ENCODE measurements at places on chromosomes 5 and 9.
A peak's percentile ranks its signal among the peaks of the same experiment; 100 is the strongest.

GRCh38 chr5:126681970-126682369 is 81.2 kb downstream of the PHAX start:
- no peak for DNase-seq

DNA sequence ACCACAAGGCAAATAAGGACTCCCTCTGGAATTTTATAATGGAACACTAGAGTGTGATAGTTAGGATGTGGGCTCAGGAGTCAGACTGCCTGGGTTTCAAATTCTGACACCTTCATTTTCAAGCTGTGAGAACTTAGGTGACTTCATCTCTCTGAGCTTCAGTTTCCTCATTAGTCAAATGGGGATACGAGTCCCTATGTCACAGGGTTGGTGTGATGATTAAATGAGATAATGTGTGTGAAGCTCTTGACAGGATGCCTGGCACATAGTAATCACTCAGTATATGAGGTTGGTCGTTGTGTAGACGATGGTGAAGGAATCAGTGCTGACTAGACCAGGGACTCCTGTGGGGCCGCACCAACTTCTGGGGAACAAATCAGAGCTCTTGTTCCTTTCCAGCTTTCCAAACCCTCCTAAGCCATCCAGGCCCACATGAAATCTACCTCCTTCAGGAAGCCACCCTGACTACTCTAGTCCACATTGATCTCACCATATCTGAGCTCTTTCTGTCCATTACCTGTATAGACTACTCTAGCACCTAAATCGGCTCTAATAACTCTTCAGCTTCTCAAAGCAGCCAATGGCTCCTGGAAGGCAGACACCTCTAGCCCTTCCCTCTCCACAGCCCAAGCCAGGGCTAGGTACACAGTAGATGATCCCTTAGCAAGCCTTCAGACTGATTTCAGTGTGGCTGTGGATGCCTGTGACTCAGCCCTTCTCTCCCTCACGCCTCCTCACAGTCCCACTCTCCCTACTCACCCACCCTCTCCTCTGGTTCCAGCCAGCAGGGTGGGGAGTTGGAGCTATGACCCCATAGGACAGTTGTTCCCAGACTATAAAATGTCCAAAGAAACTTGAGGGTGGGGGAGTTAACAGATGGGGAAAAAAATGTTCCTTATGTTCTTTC is 2.5 kb upstream of the TCF7 start:
- DNase-seq: peak; percentile 29

DNA sequence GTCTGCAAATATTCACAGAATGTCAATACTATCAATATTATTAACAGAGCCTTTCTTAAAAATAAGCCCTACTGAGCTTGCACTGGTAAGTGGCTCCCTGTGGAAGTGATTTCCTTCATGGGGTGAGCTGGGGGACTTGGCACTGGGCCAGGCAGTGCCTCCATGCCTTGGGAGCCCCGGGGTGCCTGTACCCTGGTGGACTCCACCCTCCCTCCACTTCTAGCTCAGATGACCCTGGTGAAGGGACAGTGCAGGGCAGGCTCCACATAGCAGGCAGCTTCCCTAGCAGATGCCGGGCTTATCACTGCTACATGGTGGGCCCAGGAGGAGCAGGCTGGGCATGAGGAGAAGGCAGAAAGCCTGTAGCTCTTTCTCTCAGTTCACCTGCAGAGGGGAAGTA is 119.2 kb downstream of the DCP2 start:
- DNase-seq: no peak

DNA sequence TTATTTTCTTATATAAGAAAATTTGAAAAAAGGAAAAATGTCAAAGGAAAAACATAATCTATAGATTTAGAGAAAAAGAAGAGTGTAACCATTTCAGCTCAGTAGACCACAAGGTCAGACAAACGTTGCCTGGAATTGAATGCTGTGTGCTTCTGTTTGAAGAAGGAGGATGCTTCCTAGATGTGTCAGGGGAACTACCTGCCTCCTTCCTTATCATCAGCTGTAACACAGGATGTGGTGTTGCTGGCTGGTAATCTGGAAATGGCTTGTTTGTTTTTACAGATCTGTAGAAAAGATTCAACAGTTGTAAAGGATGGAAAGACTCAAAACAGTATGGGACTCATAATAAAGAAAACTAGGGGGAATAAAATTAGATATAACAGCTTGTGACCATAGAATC is 160.7 kb upstream of the MEF2C start:
- DNase-seq: peak; percentile 41

- no peak for DNase-seq
Observed at GRCh38 chr5:56565644-56566043, 249.7 kb upstream of the MAP3K1 start.

GRCh38 chr5:155594270-155594669 is 580.7 kb downstream of the KIF4B start:
- DNase-seq: no peak

DNA sequence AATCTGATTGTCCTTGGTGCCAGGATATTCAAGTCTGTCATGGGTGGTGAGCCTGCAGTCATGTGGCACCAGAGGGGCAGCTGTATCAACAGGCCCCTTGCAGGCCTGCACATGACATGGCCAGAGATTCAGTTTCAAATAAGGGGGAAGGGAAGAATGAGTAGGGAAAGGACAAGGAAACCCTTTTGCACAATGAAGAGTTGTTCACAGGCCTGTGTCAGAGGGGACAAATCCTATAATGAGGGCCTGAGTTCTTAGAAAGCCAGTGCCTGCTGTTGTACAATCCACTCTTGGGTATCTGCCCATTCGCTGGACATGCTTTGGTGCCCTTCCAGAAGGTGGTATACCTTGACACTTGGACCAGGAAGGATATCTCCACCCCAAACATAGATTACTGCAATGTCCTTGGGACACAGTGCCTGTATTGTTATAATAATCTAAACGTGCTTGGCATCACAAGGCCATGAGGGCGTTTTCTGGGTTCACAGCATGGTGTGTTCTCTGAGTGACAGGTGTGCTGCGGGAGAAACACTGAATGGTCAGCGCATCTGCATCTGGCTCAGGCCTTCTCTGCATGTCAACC is 1.9 kb upstream of the TMEM171 start:
- DNase-seq: no peak

DNA sequence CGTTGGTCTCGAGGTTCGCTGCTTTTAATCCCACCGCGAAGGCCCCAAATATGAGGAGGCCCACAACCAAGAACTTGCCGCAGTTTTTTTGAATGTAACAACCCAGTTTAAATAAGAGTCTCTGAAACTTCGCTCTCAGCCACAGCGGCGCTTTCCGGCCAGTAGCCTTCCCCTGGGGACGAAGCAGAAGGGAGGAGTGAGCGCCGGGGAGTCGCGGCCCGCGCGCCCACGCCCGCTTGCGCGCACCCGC is 10.4 kb downstream of the PTCH1 start:
- DNase-seq: peak; percentile 45

DNA sequence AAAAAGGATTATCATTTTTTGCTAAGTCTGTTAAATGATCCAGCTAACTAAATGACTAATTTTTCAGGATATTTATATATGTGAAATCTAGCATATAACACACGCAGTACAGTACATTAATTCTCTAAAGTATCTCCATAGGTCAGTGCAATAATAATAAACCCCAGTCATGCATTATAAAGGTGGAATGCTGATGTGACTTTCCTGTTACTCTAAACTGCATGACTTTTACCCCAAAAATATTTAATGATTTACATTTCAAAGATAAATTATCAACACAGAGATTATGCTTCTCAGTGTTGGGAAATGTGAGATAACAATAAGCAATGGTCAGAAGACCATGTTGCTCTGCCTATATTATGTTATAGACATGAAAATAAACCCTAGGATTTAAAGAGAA is 34.1 kb upstream of the PAM start:
- DNase-seq: no peak

GRCh38 chr9:113888336-113888735 is 12.2 kb downstream of the ZNF618 start:
- no peak for DNase-seq

GRCh38 chr5:22889720-22890119 is 36.6 kb upstream of the CDH12 start:
- no peak for DNase-seq

GRCh38 chr9:105511446-105511845 is 46.5 kb upstream of the FKTN start:
- DNase-seq: no peak

- DNase-seq: peak; percentile 6
Observed at GRCh38 chr5:62093976-62094375, 212.0 kb upstream of the KIF2A start.

DNA sequence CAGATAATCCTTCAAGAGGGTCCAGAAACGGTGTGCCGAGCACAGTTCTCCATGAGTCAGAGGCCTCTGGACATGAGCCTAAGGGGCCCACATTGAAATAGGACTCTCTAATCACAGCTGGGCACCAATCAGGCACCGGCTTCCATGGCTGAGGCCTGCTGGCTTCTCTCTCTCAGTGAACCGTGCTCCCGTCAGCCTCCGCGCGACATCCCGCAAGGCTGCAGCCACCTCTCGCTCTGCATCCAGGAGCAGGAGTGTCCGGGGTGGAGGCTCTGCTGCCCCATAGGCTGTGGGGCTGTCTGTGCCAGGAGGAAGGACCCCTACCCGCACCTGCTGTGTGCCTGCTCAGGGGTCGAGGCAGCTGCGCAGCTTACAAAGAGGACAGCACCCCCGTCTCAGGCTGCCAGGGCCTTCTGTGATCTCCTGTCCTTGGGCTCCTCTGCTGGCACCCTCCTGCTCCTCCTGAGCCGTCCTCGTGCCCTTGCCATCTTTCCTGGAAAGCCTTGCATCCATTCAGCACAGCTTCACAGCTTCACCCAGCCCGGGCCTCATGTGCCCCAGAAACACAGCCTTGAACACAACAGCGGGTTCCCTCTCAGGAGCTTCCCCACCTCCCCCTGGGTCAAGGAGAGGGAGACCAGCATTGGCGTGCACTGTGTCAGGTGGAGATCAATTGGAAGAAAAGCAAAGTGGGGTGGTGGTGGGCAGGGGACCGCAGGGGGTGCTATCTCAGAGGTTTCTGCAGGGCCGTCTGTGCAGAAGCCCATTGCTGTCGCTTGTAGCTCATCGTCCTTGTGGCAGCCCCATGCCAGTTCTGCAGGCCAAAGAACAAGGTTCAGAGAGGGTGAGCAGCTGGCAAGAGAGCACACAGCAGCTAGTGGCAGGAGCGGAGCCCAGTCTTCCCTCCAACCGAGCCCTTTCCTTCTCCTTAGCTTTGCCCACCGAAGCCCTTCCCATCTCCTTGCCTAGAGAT is 22.8 kb upstream of the FCN1 start:
- no peak for DNase-seq

DNA sequence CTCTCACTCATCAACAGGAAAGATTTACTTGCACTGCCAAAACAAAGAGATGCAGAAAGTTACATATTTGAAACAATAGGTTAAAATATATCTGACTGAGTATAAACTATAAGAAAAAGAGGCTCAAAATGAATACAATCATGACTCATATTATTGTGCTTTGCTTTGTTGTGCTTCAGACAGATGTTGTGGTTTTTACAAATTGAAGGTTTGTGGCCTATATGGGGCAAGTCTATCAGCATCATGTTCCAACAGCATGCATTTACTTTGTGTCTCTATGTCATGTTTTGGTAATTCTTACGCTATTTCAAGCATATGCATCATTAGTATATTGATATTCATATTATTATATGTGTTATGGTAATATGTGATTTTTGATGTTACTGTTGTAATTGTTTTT is 330.0 kb downstream of the PRR16 start:
- peak; percentile 22 for DNase-seq

- peak; percentile 86 for DNase-seq
Observed at GRCh38 chr5:54329731-54330709, 19.6 kb upstream of the ARL15 start.

DNA sequence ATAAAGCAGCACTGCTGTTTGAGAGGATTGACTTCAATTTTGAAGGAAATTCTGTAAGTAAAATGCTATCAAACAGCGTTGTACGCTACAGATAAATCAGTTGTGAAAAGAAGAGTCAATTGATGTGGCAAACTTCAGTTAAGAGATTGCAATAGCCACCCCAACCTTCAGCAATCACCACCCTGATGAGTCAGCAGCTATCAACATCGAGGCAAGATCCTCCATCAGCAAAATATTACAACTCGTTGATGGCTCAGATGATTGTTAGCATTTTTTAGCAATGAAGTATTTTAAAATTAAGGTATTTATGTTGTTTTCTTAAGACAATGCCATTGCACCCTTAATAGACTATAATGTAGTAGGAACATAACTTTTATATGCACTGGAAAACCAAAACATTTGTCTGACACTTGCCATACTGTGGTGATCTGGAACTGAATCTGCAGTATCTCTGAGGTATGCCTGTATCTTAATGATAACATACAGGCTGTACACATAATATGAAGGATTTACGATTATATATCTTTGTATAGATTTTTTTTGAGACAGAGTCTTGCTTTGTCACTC is 47.5 kb downstream of the VPS13A start:
- DNase-seq: peak; percentile 8

DNA sequence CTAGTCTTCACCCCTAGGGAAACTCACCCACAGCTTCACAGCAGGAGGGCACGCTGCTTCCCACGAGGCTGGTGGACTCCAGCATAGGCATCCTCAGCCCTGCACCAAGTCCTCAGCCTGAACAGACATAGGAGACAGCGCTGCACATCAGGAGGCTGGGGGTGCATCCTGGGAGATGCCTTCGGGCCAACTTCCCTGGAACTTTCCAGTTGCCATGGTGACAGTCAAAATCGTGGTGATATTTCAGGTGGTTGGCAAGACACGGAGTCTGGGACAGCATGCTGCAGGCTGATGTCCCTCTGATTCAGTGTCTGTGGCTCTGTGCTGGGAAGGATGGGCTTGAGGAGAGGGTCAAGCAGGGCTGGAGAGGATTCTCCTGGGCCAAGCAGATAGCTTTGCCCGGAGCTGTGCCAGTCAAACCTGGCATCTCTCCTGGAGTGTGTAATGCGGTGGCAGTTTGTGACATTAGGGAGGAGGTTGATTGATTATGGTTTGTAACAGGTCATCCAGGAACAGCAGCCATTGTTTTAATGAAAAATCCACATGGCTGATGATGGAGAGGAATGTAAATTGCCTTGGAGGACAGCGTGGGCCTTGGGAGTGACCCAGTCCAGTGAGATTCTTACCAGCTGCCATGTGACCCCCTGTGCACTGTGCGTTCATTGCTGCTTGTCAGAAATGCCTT is 35.6 kb upstream of the SEMA4D start:
- no peak for DNase-seq

- no peak for DNase-seq
Observed at GRCh38 chr5:138955671-138956295, 80.6 kb upstream of the LRRTM2 start.

GRCh38 chr5:67723873-67724272 is 491.7 kb upstream of the PIK3R1 start:
- DNase-seq: no peak

DNA sequence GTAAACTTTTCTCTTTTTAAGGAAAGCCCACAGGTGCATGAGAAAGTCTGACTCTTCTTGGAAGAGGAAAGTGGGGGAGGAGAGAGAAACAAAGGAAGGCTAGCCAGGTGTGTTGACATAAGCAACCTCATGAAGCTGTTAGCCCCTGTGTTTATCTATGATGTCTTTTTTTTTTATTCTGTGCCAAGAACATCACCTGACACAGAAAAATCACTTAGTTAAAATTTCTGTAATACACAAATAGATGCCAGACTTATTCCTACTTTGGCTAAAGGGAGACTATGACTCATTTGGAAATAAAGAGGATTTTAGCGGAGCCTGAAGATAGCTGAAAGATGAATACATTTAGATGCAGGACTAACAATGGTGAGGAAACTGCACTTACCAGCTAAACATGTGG is 58.3 kb downstream of the BAAT start:
- DNase-seq: no peak

GRCh38 chr5:124703995-124704394 is 42.4 kb downstream of the ZNF608 start:
- DNase-seq: no peak

GRCh38 chr5:43437062-43437660 is 25.0 kb upstream of the CCL28 start:
- no peak for DNase-seq
